ENCODE measurements at places on chromosomes 4 and X.

GRCh38 chr4:154399259-154399974 lies 92.2 kb downstream of the DCHS2 start:
- DNase-seq, result no peak

DNA sequence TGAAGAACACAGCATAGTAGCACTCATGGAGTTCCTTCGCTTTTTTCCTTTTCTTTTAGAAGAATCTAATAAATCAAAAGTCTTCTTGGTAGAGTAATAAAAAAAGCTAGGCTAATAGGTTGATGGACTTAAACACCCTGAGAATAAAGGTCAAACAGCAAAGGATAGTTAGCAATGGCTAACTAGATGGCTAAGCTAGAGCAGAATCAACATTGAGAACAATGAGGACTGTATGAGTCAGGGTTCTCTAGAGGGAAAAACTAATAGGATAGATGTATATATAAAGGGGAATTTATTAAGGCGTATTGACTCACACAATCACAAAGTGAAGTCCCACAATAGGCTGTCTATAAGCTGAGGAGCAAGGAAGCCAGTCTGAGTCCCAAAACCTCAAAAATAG lies 550.9 kb downstream of the GLUD2 start:
- no peak for DNase-seq

DNA sequence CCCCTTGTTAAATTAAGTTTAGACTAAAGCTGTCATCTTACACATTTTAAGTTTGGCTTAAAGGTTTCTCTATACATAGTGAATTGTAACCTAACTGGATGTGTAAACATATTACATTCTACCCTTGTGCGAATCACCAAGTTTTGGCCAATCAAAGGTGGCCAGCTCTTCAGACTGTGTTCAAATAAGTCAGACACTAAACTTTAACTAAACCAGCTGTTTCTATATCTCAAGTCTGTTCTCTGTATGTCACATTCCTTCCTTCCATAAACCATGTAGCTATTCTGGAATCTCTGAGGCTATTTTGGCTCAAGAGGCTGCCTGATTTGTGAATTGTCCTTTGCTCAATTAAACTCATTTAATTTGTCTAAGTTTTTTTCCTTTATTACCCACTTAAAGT lies 6.7 kb downstream of the SULT1B1 start:
- DNase-seq, result no peak

DNA sequence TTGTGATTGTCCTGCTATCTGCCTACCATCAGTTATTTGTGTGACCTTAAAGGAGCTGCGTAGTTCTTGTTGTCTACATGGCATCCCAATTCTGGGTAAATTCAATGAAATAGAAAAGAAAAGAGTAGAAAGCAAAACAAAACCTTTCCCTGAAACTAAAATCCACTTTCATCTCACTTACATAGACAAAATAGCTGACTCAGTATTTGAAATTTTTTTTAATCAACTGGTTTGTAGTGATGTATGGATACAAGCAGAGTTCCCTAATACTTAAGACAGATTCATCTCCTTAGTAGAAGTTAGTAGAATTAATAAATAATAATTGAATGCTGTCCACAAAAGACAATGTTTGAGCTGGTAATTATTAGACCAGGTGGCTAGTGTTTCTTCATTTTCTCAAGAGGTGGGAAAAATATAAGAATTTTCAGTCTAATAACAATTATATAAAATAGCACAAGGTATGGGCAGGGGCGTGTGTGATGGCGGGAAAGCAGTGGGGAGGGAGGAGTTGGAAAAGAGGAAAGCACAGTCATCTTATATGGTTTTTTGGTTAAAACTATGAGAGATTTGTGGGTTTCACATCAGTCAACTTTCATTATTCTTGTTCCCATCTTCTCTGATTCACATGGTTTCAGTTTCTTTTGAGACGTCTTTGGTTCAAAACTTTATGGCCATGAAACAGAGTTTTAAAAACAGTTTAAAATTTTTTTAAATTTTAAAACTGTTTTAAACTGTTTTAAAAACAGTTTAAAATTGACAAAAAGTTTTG lies 275.2 kb downstream of the SPRY1 start:
- no peak for DNase-seq

- no peak for DNase-seq
These were observed 64.6 kb downstream of the CNKSR2 start for GRCh38 chrX:21438792-21439191.

- no peak for DNase-seq
These were observed 44.7 kb upstream of the KLF3 start for GRCh38 chr4:38619316-38619715.

DNA sequence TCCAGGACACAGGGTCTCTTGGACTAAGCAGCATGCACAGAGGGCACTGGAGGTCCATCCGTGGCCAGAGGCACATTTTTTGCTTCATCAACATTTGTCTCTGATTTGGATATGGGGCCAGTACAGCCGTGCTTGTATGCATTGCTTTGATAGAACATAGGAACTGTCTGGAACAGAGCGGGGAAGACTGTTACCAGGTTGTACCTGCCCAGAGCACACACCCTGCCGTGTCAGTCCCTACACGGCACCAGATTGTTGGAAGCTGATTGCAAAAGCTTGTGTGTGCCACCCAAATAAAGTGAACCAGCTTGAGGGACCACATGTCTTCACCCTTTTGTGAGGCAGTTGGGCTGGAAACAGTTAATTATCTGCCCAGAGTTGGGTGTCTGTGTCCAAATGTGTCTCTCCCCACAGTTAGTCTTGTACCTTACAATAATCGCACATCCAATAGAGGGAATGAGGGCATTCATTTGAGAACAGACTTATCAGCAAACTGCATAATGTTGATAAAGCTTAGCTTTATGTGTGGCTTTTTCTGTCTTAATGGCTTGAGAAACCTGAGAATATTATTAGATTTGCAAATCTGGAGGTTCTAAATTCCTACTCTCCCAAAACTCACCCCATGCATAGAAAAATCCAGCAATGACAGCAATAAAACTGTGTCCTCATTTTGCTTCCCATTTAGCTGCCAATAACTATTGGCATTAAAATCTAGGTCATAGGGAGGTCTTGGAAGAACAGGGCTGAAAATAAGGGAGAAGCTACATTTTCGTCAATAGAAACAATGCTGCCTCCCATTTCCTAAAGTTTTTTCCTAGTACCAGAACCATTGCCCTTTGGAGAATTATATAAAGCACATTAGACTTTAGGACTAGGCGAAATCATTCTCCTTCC lies 21.2 kb downstream of the KLF3 start:
- no peak for DNase-seq
